ENCODE measurements at places on chromosomes 5 and 9.

GRCh38 chr5:83567741-83568140 lies 96.2 kb downstream of the VCAN start:
- no peak for DNase-seq

- no peak for DNase-seq
Observed at GRCh38 chr9:72154468-72155285, 5.4 kb downstream of the GDA start.

GRCh38 chr9:123834889-123835562 lies 94.9 kb downstream of the DENND1A start:
- no peak for DNase-seq

DNA sequence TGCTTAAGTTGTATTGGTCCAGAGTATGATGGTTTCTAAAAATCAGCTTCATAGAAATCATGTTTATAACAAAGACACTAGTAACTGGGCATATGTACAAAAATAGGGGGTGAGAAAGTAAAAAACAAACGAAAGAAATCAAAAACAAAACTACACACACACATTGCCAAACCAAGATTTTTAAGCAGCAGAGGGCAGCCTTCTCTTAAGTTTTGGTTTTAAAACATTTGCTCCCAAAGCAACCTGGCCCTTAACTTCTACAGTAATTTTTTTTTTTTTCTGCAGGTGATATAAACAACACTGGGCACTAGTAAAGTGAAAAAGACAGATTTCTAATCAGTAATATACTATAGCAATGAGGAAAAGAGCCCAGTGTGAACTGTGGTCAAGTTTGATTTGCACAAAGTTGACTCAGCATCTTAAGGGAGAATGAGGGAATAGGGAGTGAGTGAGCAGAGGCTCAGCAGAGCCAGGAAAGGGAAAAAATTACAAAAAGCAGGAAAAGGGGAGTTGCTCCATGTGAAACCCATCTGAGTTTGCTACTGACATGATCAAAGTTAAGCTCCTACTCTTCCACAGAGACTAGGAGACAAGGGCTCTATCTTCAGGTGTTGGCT lies 13.4 kb upstream of the GAPT start:
- DNase-seq, result no peak
